Stimulated activated CD8-positive, alpha-beta memory T cell treated with anti-CD3 and anti-CD28 coated beads, Interleukin-4, amount 100 ng/mL, for 4 hours (primary cell): ENCODE measurements at places on chromosomes 2 and 18.

DNA sequence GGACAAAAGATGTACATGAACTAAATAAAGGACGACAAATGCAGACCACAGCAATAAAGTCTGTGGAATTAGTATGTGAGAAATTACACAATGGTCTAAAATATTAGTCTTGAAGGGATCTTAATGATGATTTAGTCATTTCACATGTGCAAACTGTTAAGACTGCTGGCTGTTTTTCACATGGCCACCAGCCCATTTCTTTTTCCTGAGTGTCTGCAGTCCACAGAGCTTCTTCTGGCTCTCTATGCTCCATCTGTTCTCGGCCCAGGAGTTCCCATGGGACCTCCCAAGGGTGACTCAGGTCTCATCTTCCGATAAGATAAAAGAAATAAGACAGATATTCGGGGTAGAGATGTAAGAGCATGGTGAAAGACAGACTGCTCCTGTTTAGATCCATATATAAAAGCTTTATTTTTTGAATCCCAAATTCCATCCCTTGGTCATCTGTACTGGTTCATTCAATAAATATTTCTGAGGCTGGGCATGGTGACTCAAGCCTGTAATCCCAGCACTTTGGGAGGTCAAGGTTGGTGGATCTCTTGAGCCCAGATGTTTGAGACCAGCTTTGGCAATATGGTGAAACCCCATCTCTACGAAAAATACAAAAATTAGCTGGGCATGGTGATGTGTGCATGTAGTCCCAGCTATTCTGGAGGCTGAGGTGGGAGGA is 20.1 kb downstream of the IL1RL1 start:
- no peak for DNase-seq

DNA sequence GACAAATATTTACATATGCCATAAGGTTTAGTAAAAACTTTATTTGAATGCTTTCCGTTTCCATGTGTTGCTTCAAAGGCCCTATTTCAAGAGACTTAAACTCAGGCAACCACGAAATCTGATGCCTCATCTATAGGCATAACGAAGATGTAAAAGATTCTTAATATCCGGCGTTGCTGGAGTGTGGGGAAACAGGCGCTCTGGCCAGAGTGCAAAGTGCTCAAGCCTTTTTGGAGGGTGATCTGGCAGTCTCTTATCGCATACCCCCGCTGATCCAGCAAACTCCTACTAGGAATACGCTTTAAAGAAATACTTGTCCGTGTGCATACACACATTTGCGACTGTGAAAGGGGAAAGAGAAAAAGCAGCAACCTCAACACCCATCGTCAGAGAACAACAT is 108.8 kb downstream of the NOL10 start:
- DNase-seq, result no peak

DNA sequence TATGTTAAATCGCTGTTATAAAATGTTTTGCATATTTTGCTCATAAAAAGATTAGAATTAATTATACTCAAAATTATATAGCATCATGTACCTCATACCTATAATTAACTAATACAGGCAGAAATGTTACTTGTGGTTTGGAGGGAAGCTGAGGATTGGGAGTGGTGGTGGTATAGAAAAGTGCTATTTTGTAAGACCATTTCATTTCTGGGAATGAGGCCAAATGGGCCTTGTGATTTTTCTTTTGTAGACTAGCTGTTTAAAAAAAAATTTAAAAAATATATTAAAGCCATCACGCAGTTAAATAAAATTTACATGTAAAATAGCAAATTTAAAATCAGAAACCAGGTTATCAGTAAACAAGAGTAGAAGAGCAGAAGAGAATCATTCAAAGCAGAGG is 560.8 kb upstream of the FAM98A start:
- no peak for DNase-seq

GRCh38 chr2:204538182-204539018 is 6.9 kb upstream of the PARD3B start:
- DNase-seq, result no peak

DNA sequence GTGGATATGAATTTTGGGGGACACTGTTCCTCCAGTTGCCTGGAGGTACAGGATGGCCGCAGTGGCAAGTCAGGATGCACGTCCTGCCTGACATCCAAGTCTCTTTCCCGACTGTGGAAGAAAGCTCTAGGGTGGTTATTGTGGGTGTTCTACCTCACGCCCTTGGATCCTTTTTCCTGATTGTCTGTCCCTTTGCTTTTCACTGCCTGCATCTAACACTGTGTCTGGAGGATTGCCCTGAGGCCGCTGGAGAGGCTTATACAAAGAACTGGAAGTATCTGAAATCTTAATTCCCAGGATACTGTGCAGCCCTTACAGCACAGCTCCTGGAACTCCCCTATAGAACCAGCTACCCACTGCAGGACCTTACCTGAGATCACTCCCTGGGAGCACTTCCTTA is 250.5 kb downstream of the TFCP2L1 start:
- no peak for DNase-seq

DNA sequence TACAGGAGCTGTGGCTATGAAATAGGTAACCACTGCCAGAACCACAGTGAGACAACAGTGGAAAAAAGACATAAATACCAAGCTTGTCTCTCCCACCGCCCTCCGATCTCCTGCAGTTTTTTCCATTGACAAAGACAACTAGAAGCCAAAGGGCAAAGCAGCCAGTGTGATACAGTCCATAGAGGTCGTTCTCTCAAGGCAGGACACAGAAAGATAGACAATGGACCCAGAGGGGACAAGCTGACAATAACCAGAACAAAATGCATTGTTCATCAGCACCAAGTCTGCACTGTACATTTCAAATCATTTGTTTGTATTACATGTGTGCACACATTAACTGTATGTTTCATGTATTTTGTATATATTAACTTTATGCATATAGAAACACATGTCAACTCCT is 233.0 kb upstream of the NOL4 start:
- no peak for DNase-seq

- DNase-seq, result no peak
Measured at GRCh38 chr2:30446602-30447148, 371 bp upstream of the LCLAT1 start.

GRCh38 chr2:170739048-170739447 is 23.9 kb downstream of the SP5 start:
- no peak for DNase-seq

- no peak for DNase-seq
Measured at GRCh38 chr2:162063281-162063680, 10.7 kb downstream of the DPP4 start.

DNA sequence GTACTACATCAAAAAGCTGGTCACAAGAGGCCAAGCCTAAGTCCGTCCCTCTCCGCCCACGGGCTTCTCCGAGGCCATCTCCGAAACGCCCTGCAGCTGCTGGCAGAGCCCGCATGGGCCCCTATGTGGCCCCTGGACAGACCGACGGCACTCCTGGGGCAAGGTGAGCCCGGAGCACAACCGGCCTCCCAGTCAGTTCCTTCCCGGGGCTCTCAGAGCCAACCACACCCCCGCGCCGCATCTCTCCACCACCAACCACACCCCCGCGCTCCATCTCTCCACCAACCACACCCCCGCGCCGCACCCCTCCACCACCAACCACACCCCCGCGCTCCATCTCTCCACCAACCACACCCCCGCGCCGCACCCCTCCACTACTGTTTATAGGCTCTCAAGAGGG is 93.5 kb downstream of the ZNF516 start:
- no peak for DNase-seq

- DNase-seq, result no peak
Measured at GRCh38 chr2:170143045-170143717, 34.8 kb upstream of the MYO3B start.

DNA sequence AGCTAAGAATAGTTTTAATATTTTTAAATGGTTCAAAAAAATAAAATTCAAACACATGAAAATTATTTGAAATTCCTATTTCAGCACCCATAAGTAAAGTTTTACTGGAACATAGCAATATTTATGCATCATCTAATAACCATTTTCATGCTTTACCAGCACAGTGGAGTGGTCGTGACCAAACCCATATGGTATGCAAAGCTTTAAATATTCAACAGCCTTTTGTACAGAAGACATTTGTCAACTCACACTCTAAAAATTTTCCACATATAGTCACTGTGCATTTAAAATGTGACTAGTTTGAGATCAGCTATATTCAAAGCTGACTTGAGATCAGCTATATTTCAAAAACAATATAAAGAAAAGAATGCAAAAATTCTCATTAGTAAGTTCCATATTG is 46.2 kb downstream of the PUM2 start:
- DNase-seq, result no peak

DNA sequence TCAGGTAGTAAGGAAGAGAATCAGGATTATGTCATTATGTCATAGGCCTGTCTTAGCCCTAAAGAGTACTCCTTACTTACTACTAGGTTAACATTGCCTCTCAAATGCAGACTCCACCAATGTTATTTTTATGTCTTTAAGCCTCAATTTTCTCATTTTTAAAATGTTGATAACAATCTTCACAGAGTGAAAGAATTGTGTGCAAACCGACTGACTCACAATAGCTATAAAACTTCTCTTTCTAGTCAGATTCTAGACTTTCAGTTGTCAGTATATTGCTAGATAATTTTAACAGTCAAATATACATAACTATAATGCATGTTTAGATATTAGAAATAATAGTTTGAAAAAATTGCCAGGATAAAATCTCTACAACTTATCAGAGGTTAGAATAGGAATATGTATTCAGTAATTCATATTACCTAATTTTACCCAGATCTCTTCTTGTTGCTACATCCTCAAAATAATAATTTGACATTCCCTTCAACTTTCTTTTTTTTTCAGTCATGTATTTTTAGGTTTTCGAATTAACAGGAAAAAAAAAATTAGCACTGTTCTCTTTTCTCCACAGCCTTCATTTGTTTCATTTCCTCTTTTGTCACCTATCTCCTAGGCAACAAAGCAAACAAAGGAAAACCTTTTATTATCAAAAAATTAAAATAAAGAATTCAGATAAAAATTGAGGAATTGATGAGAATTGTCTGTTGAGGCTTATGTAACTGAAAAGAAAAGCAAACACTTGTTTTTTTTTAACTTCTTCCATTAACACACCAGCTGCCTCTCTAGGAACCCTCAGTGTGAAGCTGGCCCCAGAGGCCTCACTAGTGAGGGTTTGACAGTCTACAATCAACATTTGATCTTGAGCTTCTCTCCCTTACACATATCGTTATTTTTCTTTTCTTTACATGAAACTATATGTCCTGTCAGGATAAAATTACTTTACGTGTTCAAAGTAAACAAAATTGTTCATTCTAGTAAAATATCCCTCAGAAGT is 279.0 kb downstream of the CALCRL start:
- DNase-seq, result no peak

- no peak for DNase-seq
Measured at GRCh38 chr18:57428221-57429150, 6.7 kb upstream of the ONECUT2 start.

DNA sequence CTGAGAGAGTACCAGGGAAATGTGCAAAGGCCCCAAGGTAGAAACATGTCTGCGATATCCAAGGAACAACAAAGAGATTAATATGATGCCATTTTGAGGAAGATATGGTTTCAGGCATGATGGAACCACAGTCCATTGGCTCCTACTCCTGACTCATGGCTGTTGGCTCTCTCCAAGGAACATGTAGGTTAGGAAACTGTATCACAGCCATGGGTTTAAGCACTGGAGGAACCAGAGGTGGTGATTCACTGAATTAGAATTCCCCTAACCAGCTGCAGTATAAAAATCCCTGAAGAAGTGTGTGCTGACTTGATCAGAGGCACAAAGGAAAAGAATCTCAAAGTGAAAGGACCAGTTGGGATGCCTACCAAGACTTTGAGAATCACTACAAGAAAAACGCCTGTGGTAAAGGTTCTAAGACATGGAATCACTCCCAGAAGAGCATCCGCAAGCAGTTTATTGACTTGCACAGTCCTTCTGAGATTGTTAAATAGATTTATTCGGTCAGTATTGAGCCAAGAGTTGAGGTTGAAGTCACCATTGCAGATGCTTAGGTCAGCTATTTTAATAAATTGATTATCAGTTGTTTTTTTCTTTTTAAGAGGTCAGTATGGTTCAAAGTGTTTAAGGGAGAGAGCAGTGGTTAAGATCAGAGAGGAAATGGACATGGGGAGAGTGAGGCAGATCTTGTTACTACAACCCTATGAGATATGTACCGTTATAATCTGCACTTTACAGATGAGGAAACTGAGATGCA is 110.7 kb upstream of the OTX1 start:
- no peak for DNase-seq

- no peak for DNase-seq
Measured at GRCh38 chr2:176193048-176193447, 4.6 kb downstream of the HOXD1 start.

- DNase-seq, result no peak
Measured at GRCh38 chr2:228876276-228876675, 394.8 kb downstream of the PID1 start.

GRCh38 chr2:223437788-223438187 is 164.4 kb downstream of the SCG2 start:
- DNase-seq, result no peak

DNA sequence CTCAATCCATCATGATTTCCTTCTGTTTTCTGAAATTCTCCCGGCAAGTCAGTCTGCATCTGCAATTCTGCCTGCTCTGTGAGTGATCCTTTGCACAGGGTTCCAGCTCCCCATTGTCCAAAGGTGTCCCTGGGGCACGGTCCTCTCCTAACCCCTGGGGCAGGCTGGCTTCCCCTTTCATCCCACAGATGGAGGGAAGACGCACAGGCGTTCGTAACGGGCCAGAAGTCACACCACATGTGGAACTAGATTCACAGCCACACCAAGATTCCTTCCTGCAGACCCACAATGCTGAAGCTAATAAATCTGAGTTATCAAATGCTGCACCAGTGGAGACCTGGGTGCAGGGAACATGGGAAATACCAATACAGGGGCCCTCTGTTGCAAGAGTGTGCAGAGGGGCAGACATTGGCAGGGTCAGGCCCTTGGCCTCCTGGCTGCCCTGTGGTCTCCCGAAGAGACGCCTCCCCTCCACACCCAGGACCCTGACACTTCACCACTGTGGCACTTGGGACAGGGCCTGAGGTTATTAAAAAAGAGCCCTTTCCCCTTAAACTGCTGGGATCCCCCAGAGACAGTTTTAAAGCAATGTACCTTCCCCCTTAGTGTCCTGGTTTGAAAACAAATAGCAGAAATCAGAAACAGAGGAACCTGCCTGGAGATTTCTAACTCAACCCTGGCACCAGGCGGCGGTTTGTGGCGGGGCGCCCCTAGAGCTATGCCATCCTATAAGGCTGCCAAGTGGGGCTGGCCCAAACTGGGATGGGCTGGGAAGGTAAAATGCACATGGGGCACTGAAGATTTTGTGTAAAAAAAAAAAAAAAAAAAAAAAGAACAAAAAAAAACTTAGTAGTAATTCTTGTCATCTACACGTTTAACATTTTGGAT is 15.4 kb downstream of the ZNF516 start:
- no peak for DNase-seq

DNA sequence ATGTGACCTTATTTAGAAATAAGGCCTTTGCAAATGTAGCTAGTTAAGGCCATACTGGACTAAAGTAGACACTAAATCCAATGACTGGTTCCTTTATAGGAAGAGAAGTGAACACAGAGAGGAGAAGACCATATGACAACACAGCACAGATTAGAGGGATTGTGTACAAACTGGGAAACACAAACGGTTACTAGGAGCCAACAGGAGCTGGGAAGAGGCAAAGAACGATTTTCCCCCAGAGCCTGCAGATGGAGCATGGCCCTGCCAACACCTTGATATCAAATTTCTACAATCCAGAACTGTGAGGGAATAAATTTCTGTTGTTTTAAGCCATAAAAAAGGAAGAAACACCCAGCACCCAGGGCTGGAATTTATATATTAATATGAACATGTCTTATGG is 38.7 kb upstream of the COL5A2 start:
- no peak for DNase-seq

GRCh38 chr2:73031725-73032701 is 39.5 kb downstream of the SFXN5 start:
- DNase-seq, result no peak

- DNase-seq, result no peak
Measured at GRCh38 chr2:168976034-168976654, 55.0 kb downstream of the ABCB11 start.

GRCh38 chr18:55861266-55861665 is 273.3 kb upstream of the TCF4 start:
- DNase-seq, result no peak
